ENCODE measurements at places on chromosomes 7 and 10. TPM values are rescaled to one million over a fixed set of nuclear protein-coding genes. Genes with fewer than 3 reads are reported as not detected.

IL6 gene
- total RNA-seq, result 3.8 TPM

MUC12 gene
- not detected for total RNA-seq

TMEM72 gene
- total RNA-seq, result not detected

SPDYE9 gene
- 0.08 TPM for total RNA-seq

NUTM2B gene
- 0.09 TPM for total RNA-seq

TRIM50 gene
- total RNA-seq, result not detected

PSD gene
- 1.3 TPM for total RNA-seq

AGR2 gene
- not detected for total RNA-seq

DNA sequence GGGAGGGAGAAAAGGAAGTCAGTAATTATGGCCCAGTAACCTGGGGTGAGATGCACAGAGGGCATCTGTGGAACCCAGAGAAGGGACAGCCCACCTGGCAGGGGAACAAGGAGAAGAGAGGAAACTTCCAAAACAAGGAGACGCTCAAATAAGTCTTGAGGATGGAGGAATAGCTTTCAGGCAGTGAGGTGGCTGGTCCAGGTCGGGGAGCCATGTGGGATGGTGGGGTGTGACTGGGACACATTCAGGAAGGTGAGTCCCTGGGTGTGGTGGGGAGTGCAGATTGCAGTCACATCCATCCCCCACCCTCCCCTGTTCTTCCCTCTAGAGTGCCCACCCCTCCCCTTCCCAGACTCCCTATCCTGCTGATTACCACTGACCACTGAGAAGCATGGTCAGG is 175.4 kb downstream of the GRID1 start:
- no peak for DNase-seq

- peak; percentile 31 for DNase-seq
Observed at GRCh38 chr7:25032774-25033743, 53.1 kb upstream of the OSBPL3 start.

DNA sequence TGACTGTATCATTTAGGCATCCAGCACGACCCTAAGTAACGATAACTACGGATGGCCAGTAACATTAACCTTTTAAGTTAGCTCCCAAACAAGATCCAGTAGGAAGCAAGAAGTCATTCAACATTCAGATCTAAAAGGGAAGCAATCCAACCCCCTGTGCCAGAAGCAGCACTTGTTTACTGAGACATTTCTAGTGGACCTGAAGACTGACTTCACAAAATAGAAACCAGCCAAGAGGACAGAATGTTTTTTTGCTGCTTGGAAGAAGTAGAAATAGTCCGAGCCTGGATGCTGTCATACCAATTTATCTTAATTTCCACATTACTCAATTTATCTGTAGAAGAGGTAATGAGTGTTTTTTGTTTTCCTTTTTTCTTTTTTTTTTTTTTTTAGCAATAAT is 88.0 kb upstream of the CTTNBP2 start:
- DNase-seq, result no peak

- DNase-seq, result no peak
Observed at GRCh38 chr7:21160401-21160800, 267.5 kb upstream of the SP4 start.

DNA sequence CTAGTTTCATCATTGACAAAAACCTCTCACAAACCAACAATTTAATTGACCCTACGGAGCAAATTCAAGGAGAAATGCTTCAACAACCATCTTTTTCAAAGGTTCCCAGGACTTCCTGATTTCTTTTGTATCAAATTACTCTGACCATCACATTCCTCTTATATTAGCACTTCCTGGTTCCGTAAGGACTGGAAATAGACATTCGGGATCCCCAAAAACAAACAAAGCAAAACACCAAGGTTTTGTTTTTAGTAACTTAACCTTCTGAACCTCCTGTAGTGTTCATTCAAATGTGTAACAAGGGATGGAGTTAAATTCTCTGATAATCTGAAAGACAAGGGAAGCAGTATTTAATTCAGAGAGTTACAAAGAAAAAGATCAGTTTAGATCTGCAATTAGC is 387.6 kb upstream of the NRP1 start:
- DNase-seq, result peak; percentile 14

DNA sequence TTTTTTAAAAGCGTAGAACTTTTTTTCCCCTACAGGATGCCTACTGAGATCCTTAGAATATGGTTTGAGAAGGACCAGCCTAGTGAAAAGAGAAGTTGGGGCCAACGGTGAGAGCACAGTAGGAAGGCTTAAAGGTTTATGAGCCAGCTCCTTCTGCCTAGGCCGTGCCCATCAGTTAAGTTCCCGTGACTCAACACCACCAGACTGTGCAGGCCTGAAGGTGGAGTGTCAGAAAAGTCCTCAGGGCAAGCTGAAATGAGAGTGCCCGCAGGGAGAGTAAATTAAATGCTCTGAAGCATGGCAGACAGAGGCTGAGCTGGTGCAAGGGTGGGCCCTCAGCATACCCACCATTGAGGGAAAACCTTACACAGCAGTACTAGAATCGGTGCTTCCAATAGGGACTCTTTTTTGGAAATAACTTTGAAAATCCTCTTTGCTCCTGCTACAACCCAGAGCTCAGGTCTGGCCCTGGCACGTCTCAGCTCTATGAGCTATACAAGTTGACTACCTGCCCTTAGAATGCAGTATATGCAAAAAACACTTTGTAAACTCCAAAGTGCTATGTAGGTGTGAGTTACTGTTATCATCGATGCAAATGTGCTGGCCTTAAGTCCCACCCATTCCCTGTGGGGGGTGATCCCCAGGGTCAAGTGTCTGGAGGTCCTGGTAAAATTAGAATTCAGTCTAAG is 15.2 kb upstream of the C10orf67 start:
- DNase-seq, result no peak

DNA sequence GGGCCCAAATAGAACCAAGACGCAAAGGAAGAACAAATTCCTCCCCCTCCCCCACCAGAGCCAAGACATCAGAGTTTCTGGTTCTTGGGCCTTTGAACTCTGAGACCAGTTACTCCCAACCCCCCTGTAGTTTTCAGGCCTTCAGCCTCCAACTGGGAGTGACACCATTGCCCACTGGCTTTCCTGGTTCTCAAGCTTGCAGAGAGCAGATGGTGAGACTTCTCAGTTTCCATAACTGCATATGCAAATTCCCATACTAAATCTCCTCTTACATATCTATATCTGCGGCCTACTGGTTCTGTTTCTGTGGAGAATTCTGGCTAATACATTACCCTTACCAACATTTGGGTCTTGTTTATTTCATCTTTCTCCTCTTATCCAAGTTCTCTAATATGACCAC is 762.9 kb downstream of the GRM8 start:
- DNase-seq, result no peak

DNA sequence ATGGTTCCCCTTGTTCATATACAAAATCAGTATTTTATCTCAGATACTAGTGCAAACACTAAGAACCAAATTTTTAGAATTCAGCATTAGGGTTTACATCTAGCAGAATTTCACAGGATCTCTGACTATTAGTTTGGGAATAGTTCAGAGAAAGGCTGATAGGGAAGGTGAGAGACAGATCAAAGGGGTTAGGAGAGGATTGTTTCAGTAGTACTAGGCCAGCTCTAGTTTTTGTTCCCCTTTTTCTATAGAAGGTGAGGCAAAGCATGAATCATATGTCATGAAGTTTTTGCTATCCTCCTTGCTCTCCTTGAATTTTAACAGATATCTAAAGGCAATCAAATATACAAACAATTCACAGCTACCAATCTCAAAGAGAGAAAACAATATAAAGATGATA is 26.1 kb upstream of the CTNNA3 start:
- DNase-seq, result no peak
